CD14-positive monocyte (primary cell): ENCODE measurements at places on chromosomes 13 and 19.

- DNase-seq = no peak
- H3K27me3 ChIP-seq = no peaks in the 10 kb centered on the region
- no peak overlapping the region for H3K27ac ChIP-seq
- H3K4me1 ChIP-seq = no peaks in the 10 kb centered on the region
- H3K4me3 ChIP-seq = no peak overlapping the region
These were observed 18.9 kb upstream of the TRIM13 start for GRCh38 chr13:49977992-49978391.

GRCh38 chr13:78596736-78597601 lies 6.4 kb downstream of the POU4F1 start:
- peak overlapping the region; percentile 51 for H3K4me3 ChIP-seq
- peaks cover 94% of the 10 kb centered on the region for H3K27me3 ChIP-seq
- DNase-seq = no peak

DNA sequence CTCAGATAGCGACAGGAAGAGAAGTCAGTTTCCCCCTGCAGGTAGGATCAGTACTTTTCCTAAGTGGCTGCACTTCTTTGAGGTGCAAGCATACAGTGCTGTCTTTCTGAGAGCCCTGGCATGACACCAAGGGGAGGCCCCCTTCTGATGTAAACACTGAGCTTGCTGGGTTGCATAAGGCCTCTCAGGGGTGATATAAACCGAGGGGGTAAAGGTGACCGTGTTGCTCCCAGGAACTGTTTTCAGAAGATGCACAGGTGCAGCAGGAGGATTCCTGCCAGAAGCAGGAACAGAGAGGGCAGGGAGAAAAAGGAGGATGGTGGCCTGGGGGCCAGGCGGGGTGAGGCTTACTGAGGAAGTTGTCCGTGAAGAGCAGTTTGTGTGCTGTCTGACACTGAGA lies 74.0 kb upstream of the ZNF30 start:
- no peaks in the 10 kb centered on the region for H3K27me3 ChIP-seq
- DNase-seq = no peak
- H3K4me1 ChIP-seq = no peaks in the 10 kb centered on the region
- H3K27ac ChIP-seq = no peak overlapping the region
- no peak overlapping the region for H3K4me3 ChIP-seq
- H3K36me3 ChIP-seq = no peaks in the 10 kb centered on the region

DNA sequence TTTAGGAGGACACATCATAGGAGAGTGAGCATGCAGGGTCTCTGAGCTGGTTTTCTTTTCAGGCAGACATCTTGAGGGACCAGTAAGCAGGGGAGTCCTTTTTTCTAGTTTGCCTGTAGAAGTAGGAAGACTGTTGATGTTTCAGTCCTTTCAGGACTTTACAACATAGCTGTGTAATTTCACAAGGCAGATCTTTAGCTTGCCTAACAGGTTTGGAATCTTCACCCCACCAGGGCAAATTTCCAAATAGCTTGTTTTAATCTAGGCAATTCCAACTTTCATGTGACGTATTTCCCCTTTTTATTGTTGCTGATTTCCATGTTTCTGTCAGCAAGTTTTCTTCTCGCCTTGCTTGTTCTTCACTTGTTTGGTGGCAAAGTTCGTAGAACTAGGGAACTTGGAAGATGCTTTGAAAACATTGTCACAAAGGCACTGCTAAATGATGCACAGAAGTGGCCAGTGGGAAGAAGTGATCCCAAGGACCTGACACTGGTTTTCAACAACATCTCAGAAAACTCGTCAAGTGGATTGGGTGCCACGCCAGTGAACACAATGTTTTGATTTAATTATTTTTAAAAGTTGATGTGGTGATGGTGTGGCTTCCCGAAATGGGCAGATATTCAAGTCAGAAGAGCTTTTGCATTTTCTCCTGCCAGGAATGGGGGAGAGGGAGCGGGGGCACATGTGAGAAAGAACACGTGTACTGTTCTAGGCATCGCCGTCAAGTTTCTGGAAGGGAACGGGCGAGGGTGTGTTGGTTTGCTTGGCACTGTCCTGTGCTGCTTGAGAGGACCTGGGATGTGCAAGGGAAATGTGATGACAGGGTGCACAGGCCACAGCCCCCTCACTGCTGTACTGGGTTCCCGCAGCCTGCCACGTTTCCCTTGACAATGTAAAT lies 418.6 kb downstream of the OXGR1 start:
- no peaks in the 10 kb centered on the region for H3K36me3 ChIP-seq
- H3K27me3 ChIP-seq = no peaks in the 10 kb centered on the region
- H3K4me3 ChIP-seq = no peak overlapping the region

- no peaks in the 10 kb centered on the region for H3K27me3 ChIP-seq
- DNase-seq = no peak
- H3K27ac ChIP-seq = no peak overlapping the region
- no peak overlapping the region for H3K4me3 ChIP-seq
- H3K36me3 ChIP-seq = no peaks in the 10 kb centered on the region
These were observed 825.8 kb downstream of the GPC5 start for GRCh38 chr13:92224052-92224821.

DNA sequence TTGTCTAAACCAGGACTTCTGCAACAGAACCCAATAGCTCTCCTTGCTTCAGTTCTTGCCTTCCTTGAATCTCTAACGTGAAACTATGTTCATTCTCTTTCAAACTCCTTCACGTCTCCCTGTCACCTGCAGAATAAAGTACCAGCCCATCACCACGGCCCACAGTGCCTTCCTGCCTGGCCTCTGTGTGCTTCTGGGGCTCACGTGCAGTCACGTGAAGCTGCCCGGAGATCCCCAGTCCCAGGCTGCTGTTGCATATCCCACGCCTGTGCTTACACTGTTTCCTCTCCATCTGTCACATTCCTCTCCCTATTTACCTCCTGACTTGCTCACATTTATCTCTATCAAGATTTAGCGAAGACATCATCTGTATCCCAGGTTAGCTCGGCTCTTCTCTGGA lies 102.8 kb downstream of the STARD13 start:
- no peaks in the 10 kb centered on the region for H3K27me3 ChIP-seq
- no peak overlapping the region for H3K27ac ChIP-seq
- DNase-seq = no peak
- no peak overlapping the region for H3K4me3 ChIP-seq

GRCh38 chr19:34969721-34970120 lies 5.7 kb upstream of the ZNF792 start:
- DNase-seq = no peak
- H3K27me3 ChIP-seq = no peaks in the 10 kb centered on the region
- H3K36me3 ChIP-seq = no peaks in the 10 kb centered on the region
- H3K4me3 ChIP-seq = no peak overlapping the region
